ENCODE measurements at places on chromosomes 11 and 22.

GRCh38 chr11:64721359-64721699, 1.7 kb downstream of the NRXN2 start:
- no peak for DNase-seq

- no peak for DNase-seq
Measured at GRCh38 chr11:113581713-113582112, 106.5 kb upstream of the DRD2 start.

DNA sequence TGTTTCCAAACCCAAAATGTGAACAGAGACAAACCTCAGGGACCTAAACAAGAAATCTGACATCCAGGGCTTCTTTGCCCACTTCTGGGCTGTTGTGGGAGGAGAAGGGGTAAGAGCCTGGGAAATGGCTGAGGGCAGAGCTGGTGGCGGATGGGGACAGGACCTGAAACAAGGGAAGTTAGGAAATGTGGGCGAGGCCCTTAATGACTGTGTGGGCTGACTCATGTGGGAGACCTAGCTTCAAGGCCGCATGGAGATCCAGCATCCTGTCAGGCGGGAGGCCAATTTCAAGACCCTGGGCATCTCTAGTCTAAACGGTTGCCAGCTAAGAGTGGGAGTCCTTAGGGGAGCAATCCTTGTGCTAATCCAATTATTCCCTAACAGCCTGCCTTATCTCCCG, 2.1 kb upstream of the OAF start:
- no peak for DNase-seq

DNA sequence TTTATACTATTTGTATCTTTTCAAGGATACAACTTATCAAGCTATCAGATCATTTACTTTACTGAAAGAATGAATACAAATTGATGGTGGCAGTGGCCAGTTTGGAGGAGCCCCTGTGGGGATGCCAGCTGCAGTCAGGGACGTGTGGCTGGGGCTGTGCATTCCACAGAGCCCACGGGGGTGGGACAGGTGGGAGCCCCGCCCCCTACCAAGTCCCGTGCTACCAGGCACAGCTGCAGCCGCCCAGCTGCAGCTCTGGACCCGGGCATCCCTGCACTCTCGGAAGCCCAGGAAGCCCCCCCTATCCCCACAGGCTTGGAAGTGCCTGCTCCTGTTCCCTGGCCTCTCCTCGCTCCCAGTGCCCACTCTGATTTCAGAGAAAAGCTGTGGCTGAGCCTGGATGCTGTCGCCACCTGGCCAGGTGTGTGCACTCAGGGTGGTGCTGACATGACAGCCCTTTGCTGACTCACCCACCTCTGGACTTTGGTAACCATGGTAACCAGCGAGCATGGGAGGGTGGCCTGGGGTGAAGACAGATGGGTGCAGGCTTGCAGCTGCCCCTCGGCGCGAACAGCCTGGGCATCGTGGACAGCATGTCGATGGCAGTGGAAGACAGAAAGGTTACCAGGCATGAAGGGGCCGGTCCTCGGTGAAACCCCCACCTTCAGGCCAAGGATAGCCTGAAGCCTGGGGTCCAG, 138.1 kb downstream of the SBF2 start:
- no peak for DNase-seq

GRCh38 chr11:120065876-120066275, 72.0 kb downstream of the TRIM29 start:
- no peak for DNase-seq

GRCh38 chr11:7667460-7667859, 5.8 kb downstream of the CYB5R2 start:
- DNase-seq, result no peak

DNA sequence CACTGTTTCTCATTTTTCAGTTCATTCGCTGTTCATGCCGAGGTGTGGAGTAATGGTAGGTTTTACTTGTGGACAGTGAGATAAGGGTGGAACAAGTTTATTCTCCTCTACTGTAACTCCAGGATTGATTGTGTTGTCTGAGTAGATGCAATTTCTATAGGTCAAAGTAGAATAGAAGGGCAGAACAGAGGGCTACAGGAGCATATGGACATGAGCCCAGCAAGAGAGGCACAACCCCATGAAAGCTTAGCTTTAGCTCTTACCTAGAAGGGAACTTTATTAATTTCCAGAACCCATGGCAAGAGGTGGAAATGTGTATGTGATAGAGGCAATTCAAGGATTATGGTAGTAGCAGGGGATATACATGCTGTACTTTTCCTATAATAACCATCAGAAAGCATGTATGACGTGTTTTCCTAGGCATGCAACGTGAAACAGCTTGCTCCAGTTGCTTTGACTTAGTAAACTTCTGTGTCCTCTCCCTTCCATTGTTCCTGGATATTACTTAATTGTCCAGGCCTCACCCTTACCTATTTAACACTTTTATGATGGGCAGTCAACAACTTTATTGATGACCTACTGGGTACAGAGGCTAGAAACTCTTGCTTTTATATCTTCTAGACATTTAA, 13.8 kb upstream of the SLC37A2 start:
- no peak for DNase-seq

All from NCI-H2081 treated with DMSO at 0.1 percent for 48 hours (cell line).